ENCODE measurements at places on chromosomes 4 and X.

DNA sequence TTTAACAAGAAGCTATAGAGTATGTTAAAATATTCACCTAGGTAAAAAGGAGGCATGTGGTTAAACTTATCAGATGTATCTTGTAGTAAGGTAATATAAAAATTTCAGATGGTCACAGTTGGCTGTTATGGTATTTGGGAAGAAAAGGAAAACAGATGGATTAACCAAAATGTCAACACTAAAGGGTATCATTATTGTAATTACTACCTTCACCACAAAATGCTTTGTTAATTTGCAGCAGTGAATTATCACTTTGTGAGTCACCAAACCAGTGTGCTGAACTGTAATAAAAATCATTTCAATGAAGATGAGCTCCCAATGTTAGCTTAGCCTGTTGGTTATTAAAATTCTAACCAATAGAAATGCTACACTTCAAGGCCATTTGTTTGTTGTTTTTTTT lies 233.9 kb downstream of the RPA4 start:
- no peak for DNase-seq

DNA sequence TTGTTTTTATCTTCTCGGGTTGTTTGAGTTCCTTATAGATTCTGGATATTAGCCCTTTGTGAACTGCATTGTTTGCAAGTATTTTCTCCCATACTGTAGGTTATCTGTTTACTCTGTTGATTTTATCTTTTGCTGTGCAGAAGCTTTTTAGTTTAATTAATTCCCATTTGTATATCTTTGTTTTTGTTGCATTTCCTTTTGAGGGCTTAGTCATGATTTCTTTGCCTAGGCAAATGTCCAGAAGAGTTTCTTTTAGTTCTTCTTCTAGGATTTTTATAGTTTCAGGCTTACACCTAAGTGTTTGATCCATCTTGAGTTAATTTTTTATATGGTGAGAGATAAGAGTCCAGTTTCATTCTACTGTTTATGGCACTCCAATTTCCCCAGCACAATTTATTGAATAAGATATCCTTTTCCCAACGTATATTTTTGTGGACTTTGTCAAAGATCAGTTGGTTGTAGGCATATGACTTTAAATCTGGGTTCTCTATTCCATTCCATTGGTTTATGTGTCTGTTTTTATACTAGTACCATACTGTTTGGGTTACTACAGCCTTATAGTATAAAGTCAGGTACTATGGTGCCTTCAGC lies 54.3 kb downstream of the EGF start:
- DNase-seq, result no peak

DNA sequence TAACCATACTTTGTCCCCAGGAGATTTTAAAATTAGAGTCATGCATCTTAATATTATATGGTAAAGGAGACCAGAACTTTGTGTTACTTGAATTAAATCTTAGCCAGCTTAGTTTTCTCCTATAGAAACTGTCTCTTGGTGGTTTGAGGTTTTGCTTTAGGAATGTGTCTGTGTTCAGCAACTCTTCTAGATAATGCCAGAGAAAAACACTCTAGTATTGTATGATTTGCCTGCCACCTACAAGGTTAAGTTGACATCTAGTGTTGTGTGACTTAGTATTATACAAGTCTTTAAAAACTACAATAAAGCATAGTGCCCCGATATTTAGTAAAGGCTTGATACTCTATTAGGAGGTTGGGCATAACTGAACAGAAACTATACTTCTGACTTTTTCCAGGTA lies 2.1 kb downstream of the UGT8 start:
- no peak for DNase-seq

DNA sequence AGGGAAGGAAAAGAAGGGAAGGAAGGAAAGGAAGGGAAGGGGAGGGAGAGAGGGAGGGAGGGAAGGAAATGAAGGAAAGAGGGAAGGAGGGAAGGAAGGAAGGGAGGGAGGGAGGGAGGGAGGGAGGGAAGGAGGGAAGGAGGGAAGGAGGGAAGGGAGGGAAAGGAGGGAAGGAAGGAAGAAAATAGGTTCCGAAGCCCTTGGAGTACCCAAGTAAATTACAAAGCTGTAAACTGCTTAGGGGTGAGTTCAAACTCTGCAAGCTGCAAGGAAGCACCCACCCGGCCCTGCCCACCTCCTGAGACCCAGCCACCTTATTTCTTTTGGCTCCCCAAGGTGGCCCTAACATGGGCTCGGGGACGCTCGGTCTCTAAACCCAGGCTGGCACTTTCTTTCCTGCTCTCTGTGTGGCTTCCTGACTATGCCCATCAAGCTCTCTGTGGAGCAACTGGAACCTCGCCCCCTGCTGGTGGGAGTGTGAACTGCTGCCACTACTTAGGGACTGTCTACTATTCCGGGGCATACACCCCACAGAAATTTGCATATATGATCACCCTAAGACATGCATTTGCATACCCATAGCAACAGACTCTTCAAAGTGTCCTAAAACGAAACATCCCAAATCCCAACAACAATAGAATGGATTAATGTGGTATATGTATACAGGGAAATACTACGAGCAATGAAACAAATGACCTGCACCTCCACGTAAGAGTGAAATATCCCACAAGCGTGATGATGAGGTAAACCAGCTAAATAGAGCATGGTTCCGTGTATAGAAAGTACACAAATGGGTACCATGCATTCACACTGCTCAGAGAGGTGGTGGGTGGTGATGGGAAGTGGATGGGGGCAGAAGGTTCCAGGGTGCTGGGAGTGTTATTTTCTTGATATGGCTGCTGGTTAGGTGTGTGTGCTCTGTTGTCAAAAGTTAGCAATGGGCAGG lies 151.7 kb upstream of the TBL1X start:
- DNase-seq, result peak; percentile 5

DNA sequence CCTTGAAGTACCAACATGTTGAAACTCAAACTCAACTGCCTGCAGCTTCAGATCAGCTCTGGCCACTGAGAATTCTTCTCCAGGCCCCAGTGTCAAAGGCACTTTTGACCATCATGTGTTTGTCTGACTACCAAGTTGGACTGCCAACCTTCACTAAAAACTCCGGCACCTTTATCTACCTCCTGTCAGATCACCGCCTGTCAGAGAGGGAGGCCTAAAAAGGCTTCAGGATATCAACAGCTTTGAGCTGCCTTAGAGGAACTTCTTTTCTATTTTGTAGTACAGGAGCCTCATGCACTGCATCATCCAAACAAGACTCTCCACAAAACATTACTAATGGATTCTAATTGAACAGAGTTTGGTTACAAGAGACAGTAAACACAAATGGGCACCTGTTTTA lies 2.8 kb downstream of the ACSL1 start:
- no peak for DNase-seq

- no peak for DNase-seq
Observed at GRCh38 chr4:20591571-20591970, 108.7 kb upstream of the PACRGL start.

All from endothelial cell (in vitro differentiated cells).